H7 (cell line): ENCODE measurements at places on chromosomes 6 and 20. TPM values are rescaled to one million over a fixed set of nuclear protein-coding genes. Genes with fewer than 3 reads are reported as not detected.

- no peak for DNase-seq
Measured at GRCh38 chr6:142275236-142276006, 26.4 kb upstream of the ADGRG6 start.

GRCh38 chr6:24689964-24690363 lies 23.1 kb downstream of the ACOT13 start:
- no peak for DNase-seq

Gene TSPYL4
- 8.1 and 14.9 TPM in 2 replicates for total RNA-seq

DNA sequence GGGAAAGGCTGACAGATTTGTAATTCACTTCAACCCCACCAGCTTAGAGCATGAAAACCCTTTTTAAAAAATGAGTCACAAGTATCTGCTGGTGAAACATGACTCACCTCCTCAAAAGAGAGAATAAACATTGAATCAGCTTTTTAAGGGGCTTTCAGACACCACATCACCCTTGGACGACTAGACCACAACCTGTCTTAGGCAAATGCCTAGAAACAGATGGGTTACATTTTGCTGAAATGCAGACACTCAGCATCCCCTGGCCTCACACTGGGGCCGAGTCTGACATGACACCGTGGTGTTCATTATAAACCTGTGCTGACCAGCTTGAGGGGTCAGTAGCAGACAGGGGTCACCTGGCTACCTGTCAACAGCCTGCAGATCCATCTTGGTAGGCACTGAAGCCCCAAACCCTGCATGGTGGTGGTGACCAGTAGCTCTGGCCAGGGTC lies 175.3 kb upstream of the CST7 start:
- DNase-seq: no peak

GRCh38 chr20:24805456-24806238 lies 143.4 kb upstream of the CST7 start:
- peak; percentile 36 for DNase-seq

DNA sequence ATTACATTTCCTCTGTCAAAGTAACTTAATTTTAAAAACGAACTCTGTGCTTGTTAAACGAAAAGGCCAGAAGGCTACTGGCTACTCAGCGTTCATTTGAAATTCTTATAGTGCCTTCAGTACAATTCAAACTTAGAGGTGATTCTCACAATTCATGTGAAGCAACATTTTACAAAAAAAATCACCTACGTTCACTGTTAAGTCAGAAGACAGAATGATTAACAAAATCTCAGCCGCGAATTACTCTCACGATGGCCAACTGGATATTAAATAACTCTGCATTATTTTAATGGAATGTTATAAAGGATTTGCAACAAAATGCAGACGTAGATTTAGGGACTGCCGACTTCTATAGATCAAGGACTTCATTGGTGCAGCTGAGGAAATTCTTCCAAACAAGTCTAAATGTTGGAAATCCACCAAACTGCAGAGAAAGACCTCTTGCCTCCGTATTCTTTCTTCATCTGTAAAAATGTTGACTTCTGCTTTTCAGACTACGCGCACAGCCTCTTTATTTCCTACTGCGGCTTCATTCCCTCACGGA lies 1.6 kb upstream of the QKI start:
- DNase-seq: no peak

Gene C20orf202
- total RNA-seq: 0.26 TPM in 1 of 2 replicates, not detected in the other

- DNase-seq: no peak
Measured at GRCh38 chr6:44959651-44960050, 368.5 kb upstream of the RUNX2 start.

Gene ADGB
- not detected in 2 replicates for total RNA-seq

GRCh38 chr20:910132-910869 lies 5.8 kb downstream of the ANGPT4 start:
- DNase-seq: no peak

DNA sequence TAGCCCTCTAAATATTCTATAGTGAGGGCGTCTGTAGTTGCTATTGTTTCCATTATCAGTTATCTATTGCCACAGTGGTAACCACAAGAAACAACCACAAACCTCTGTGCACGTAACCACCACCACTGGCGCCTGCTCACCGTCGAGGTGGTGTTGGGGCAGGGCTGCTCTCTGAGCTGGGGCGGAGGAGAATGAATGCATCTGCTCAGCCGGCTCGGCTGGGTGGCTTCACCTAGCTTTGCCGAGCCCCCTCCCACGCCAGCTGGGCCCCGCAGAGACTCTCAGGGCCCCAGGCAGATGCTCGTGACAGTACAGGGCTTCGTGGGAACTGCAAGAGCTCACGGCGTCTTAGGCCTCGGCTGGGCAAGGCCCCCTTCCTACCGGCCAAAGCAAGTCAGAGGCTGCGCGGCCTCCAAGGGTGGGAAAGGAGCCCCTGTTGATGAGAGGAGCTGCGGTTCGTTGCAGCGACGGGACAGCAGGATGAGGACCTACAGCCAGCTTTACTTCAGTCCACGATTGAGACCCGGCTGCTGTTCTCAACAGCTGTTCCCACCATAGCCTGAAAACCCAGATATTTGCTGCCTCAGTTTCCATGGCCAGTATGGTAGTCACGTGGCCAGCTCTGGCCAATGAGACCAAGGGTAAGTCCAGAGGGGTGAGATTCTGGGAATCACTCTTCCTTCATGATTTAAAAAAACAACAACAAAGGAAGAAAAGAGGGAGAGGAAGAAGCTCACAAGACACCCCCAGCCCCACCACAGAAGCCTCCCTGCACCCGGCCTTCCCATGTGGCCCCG lies 120.2 kb upstream of the AFDN start:
- peak; percentile 57 for DNase-seq

Gene APOM
- 3.3 and 4.2 TPM in 2 replicates for total RNA-seq

- DNase-seq: no peak
Measured at GRCh38 chr20:60096166-60096565, 137.9 kb downstream of the CDH26 start.

DNA sequence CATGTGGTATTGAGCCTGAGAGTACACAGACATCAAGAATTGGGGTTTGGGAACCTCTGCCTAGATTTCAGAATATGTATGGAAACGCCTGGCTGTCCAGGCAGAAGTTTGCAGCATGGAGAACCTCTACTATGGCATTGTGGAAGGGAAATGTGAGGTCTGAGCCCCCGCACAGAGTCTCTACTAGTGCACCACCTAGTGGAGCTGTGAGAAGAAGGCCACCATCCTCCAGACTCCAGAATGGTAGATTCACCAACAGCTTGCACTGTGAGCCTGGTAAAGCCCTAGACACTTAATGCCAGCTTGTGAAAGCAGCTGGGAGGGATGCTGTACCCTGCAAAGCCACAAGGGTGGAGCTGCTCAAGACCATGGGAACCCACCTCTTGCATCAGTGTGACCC lies 658.2 kb downstream of the HACE1 start:
- DNase-seq: no peak

GRCh38 chr6:29490055-29490454 lies 2.3 kb upstream of the MAS1L start:
- no peak for DNase-seq

GRCh38 chr20:35791821-35792220 lies 20.0 kb downstream of the PHF20 start:
- DNase-seq: no peak

Gene SLC22A23
- total RNA-seq: 14.6 and 20.7 TPM in 2 replicates

GRCh38 chr6:53593001-53593488 lies 48.1 kb upstream of the GCLC start:
- DNase-seq: no peak

DNA sequence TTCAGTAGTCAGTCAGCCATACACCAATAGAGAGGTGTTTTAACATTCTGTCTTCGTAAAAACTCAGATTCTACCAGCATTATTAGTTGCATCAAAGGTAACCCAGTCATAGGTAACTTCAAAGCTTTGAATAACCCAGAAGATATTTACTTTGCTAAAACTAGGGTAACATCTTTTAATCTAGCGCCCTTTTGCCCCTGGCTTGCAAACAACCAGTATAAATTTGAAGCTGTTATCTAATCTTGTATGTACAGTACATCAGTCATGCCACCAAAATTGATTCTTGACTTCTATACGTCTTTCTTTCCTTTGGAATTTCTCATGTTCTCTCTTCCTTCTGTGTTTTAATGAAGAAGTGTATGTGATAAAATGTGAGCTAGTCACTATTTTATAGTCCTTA lies 109.3 kb downstream of the LIN28B start:
- no peak for DNase-seq

- DNase-seq: no peak
Measured at GRCh38 chr6:138525355-138525754, 26.1 kb upstream of the NHSL1 start.

GRCh38 chr20:39960522-39961428 lies 728.3 kb downstream of the MAFB start:
- peak; percentile 18 for DNase-seq

DNA sequence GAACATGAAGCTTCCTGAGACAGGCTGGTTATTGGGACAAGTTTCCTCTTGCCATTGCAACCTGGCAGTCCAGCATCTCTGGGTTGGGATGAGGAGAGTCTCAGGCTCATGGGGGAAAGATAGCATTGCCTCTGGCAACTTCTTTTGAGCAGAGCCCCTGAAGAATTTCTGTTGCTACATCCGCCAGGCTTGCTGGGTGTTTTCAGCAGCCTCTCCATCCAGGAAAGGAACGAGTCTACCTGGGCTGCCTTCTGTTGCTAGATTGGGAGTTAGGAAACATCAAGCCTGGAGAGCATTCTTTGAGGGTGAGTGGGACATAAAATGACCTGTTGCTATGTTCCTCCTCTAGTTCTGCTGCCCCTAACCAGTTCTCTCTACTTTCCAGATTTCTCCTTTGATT lies 313.5 kb downstream of the RFPL4B start:
- DNase-seq: no peak

GRCh38 chr20:37510226-37510625 lies 10.8 kb upstream of the NNAT start:
- no peak for DNase-seq

- DNase-seq: no peak
Measured at GRCh38 chr6:44569931-44570385, 182.5 kb downstream of the CDC5L start.

GRCh38 chr20:50514750-50515149 lies 4.6 kb downstream of the PTPN1 start:
- no peak for DNase-seq

- DNase-seq: no peak
Measured at GRCh38 chr6:3593161-3593560, 136.3 kb upstream of the SLC22A23 start.

GRCh38 chr6:64100702-64101303 lies 465.2 kb downstream of the PHF3 start:
- no peak for DNase-seq

Gene IL17F
- total RNA-seq: not detected in 2 replicates

Gene GPR63
- 4.2 and 6.2 TPM in 2 replicates for total RNA-seq

DNA sequence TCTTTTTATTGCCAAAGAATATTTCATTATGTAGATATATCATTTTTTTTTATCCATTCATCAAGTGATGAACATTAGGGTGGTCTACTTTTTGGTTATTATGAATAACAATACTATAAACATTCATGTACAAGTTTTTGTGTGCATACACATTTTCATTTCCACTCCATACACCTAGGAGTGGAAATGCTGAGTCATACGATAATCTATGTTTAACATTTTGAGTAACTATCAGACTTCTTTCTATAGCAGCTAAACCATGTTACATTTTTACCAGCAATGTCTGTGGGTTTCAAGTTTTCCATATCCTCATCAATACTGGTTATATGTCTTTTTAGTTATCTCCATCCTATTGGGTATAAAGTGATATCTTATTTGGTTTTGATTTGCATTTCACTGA lies 65.7 kb downstream of the PRSS35 start:
- no peak for DNase-seq

- peak; percentile 18 for DNase-seq
Measured at GRCh38 chr20:52312132-52312729, 120.7 kb upstream of the ZFP64 start.

Gene COX4I2
- 0.21 TPM in 1 of 2 replicates, not detected in the other for total RNA-seq

DNA sequence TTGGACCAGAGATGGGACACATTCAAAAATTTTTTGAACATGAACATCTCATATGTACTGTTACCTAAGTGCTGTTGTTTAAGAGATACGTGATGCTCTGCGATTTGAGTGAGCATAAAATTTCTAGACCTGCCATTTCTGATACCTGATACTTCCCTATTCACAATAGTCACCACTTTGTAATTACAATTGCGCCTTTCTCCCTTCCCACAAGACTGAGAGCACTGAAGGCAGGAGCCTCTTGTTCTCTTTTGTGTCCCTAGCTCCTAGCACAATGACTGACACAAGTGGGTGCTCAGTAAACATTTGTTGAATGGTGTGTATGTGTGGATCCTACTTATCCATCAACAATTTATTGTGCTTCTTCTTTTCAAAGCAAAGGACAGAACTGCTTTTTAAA lies 92.8 kb upstream of the TMEM30A start:
- no peak for DNase-seq

Gene THBD
- total RNA-seq: 1.2 and 1.5 TPM in 2 replicates

- no peak for DNase-seq
Measured at GRCh38 chr6:137237413-137238170, 18.4 kb upstream of the IFNGR1 start.

DNA sequence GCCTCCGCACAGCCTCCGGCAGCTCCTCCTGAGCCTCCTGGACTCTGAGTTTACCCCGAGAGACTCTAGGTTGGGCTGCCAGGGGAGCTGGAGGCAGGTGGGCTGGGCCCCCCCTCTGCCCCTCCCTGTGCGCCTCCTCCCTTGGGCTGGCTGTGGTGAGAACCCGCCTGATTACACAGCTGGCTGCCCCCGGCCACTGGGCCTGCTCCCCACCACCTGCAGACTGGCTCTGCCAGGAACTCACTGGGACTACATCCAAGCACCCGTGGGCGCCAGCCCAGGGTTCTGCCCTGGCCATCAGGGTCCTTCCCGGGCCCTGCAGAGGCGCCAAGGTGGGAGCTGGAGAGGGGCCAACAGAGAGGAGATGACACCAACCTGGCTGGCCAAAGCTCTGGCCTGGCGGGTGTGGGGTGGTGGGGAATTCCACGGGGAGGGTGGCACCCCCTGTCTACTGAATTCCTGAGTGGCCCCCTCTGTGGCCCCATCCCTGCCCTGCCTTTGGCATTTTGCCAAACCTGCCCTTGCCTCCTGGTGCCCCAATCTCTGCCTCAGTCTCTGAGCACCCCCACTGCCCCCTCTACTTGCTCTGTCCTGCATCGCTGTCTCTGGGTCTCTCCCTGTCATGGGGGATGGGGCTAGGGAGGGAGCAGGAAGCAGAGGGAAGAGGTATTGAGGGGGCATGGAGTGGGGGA lies 21.9 kb upstream of the CDH22 start:
- DNase-seq: no peak

- DNase-seq: no peak
Measured at GRCh38 chr20:11429889-11430519, 487.7 kb upstream of the BTBD3 start.

Gene SMLR1
- total RNA-seq: not detected in 2 replicates

GRCh38 chr6:125507987-125508655 lies 206.4 kb upstream of the HDDC2 start:
- DNase-seq: no peak

Gene KCNK5
- 23.8 and 30.1 TPM in 2 replicates for total RNA-seq

Gene ANKEF1
- total RNA-seq: 4.9 and 5.2 TPM in 2 replicates

DNA sequence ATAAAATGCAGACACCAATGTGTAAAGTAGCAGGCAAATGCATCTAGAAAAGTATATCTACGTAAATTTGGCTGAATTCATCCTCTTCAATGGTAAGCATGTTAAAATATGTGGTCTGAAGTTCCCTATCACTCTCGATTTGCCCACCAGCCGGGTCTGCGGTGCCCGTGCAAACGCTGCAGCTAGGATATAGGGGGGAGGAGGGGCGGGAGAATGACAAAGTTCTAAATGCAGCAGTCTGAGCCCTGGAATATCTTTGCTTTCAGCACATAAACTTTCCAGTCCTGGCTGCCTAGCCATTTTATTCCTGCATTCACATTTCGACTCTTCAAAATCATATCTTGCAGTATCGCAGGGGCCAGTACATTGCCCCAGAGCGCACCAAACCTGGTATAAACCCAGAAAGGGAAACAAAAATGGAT lies 708 bp downstream of the NRN1 start:
- DNase-seq: peak; percentile 64

Gene XKR7
- total RNA-seq: 0.63 and 0.73 TPM in 2 replicates
